Occipital lobe (tissue), 3 donors: ENCODE measurements at places on chromosomes 1 and 21. TPM values are rescaled to one million over a fixed set of nuclear protein-coding genes. Genes with fewer than 3 reads are reported as not detected.

DNA sequence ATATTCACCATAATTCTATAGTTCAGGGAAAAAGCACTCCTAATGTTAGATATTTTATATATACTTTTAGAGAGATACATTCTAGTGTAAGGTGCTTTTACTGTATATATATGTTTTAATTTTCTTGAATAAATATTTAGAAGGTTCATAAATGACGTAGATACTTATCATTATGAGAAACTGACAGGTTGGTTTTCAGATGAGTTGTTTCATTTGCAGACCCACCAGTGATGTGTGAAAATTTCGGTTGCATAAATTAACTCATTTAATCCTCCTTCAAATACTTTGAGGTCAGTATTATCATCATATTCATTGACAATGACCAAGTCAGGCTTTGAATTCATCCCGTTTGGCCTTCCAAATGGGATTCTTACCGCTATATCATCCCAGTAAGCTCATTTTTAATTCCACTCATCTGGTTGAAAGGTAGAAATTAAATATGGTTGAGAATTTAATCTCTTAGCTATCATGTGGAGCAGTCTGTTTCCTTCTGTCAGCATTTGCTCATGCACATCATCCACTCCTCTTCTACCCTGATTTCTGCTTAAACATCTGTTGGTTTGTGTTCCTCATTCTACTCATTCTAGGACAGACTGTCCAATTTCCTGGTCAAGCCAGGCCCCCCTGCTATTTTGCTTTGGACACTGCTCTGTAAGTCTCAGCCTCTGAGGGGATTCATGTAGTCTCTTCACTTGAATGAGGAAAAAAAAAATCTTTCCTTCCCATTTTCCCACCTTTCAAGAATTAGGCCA, 1156.6 kb downstream of the PLA2G4A start:
- DNase-seq, result no peak

- no peak for DNase-seq
Observed at GRCh38 chr1:3550511-3551289, 60.6 kb downstream of the MEGF6 start.

- no peak for DNase-seq
Observed at GRCh38 chr1:71766748-71767147, 515.6 kb downstream of the NEGR1 start.

GRCh38 chr21:45096217-45096616, 21.8 kb downstream of the ADARB1 start:
- DNase-seq, result no peak

GRCh38 chr1:18805925-18806849, 53.3 kb downstream of the TAS1R2 start:
- DNase-seq, result no peak

GRCh38 chr1:54387419-54387818, 18.8 kb downstream of the SSBP3 start:
- DNase-seq, result no peak

DNA sequence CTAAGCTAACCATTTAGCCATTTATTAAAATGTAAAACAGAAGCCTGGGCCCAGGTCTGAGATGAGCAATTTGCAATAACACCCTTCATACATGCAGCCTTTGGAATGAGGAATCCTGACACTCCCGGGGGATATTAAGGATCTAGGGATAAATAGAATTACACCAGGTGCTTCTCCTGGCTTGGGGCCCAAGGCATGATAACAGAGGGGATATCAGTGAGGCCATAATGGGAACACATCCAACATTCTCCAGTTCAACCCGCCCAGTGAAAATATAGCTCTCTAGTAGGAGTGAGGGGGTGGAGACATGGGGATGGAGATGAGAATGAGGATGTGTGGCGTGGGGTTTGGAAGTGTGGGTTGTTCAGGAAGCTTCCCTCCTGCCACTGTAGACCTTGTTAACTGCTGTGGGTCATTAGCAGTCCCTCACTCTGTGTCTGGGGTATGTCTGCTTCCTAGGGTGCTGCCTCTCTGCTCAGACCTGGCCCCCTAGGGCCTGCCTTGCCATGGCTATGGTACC, 57.9 kb upstream of the KANK4 start:
- DNase-seq, result no peak

DNA sequence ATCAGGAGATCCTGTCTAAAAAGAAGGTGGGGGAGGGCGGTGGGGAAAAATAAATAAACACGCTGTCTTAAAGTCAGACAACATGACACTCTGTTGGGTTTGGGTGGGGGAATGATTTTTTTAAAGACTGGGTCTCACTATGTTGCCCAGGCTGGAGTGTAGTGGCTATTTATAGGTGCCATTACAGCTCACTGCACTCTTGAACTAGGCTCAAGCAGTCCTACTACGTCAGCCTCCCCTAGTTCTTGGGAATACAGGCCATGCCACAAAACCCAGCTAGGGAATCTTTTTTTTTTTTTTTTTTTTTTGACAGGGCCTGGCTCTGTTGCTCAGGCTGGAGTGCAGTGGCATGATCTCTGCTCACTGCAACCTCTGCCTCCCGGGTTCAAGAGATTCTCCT, 2.4 kb upstream of the SNRPE start:
- no peak for DNase-seq

DNA sequence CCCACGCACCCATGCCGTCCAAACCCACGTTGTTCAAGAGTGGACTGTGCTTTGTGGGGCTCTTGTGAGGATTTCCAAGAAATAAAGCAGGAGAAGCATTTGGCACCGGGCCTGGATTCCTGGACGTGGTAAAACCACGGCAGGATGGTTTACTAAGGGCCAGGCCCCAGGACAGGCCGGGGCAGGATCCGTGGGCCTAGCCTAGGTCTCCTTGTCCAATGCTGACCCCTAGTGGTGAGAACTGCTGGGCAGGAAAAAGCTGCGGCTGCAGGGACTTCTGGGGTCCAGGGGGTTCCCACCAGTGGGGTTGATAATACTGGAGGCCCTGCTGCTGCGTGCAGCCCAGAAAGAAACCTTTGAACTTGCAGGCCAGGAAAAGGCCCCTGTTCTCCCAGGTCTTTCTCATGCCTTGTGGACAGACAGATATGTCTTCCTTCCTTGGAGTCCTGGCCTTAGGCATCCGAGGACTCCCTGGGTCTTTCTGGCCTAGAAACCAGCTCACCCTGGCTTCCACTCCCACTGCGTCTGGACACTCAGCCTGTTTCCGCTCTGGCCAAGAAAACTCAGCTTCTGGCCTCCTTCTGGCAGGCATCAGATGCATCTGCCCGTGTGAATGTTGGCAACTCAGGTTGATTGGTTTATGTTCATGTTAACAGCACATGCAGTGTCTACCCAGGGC, 106.9 kb upstream of the TMEM51 start:
- DNase-seq, result peak; percentile 28

DNA sequence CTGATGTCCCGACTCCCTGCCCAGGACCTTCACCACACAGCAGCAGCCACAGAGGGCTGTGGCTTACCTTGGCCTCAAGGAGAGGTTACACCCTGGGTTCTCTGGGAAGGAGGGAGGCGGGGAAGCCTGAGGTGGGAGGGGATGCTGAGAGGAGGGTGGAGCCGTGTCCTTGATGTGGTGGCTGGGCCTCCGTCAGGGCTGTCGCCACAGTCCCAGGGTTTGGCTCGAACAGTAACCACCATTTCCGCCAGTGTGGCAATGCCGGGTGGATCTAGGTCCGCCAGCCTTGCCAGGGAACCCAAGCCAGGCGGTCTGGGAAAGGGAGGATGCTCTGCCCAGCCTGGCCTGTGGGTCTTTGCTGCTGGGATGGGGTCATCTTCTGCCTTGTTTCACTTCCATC, 18.4 kb upstream of the CDCA8 start:
- no peak for DNase-seq

- no peak for DNase-seq
Observed at GRCh38 chr1:84202126-84202525, 58.1 kb downstream of the PRKACB start.

DNA sequence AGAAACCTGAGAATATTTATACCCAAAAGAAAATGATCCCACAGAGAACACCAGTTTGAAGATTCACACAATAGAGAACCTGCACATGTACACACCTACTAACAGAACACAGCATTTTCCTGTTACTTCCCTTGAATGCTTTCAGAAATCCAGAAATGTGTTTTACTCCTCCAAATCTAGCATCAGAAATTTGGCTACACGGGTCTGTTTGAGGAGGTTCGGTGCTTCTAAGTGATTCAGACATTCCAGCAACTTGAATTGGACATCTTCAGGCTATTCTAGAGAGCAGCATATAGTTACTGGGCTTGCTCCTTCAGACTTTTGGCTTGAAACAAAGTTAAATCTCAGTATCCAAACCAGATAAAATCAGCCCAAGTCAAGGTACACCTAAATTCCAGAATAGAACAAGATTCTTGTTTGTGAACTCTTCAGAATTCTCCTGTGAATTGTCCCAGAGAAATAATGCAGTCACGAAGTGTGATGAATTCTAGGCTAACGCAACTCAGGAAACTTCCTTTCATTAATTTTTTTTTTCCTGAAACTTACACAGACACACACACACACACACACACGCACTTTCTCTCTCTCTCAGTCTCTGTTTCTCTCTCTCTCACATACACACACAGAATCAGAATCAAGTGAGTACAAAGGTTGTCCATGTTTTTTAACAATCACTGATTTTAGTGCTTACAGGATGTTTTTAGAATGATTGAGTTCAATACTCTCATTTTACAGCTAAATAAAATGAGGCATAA, 278.4 kb upstream of the SNX7 start:
- DNase-seq, result no peak

GRCh38 chr1:200034262-200034557, 6.7 kb downstream of the NR5A2 start:
- no peak for DNase-seq

DNA sequence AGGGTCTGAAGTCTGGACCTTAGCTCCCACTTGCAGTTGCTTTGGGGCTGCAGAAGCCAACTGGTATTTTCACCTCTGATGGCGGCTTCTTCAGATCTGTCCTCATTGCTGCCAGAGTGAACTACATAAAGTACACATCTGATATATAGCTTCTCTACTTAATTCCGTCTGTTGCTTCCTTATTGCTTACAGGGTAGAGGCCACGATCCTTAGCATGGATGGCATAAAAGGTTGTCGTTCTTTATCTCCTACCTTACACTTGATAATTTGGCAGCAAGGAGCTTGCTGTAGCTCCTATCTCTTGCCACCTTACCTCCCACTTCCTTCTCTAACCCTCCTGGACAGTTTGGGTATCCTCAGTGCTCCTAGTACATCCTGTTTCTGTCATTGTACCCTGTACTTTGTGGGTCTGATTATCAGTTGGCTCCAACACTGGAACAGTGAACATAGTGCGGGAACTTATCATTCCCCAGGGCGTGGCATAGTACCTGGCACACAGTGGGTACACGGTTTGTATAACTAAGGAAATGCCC, 30.9 kb upstream of the NBL1 start:
- no peak for DNase-seq

DNA sequence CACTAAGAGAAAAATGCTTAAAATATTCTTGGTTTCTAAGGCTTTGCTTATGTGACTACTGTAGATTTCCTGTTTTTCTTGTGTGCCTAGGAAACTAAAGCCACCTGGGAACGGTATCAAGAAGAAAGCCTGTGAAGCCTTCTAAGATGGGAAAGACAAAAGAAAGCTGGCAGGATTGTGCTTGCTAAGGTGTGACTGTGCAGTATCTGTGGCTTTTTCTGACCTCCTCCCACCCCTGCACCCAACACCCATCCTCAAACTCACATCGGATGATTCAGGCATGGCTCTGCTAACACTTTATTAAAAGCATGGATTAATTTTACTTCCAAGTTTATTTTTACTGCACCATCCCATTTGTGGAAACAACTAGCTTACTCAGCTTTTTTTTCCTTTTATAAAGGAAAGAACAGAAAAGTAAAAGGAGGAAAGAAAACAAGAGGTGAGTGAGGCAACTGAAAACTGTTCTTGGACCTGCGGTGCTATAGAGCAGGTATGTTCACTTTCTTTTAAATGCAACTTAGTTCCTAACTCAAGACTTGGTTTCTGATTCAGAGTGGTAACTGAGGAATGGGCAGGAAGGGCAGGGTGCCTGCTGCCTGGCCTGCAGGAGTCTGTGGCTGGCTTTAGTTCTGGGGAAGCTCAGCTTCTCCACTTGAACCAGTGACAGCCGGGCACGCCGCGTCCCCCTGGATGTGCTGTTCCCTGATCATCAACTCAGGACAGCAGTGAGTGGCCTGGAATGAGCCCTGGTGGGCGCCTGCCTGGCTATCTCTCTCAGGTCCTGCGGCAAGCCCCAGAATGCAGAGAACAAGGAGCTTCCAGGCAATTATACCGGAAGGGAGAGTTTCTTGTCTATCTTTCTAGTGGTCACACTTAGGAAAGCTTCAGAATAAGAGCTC, at the start of gene GBP6:
Gene GBP6 (plus strand): TSS at position 422 of the 899 bp plus-strand sequence. CDS start 4,493 bp downstream, outside the sequence.
- DNase-seq, result no peak

The ADGRB2 gene
- total RNA-seq, result 75.0 TPM

The OR2T11 gene
- total RNA-seq, result not detected

The CFAP74 gene
- 0.47 TPM for total RNA-seq

The LHX8 gene
- not detected for total RNA-seq

The PKP1 gene
- total RNA-seq, result 0.16 TPM

The SHE gene
- total RNA-seq, result 2.0 TPM

The SYT6 gene
- total RNA-seq, result 7.3 TPM

The IFT25 gene
- 21.2 TPM for total RNA-seq

The OR10Z1 gene
- not detected for total RNA-seq

The IVL gene
- total RNA-seq, result not detected

The PLCH2 gene
- total RNA-seq, result 4.2 TPM

The HIPK1 gene
- total RNA-seq, result 45.2 TPM

The PRPF38B gene
- 21.8 TPM for total RNA-seq
